Temporal lobe (tissue), 4 donors: ENCODE measurements at places on chromosomes 5 and 9. TPM values are rescaled to one million over a fixed set of nuclear protein-coding genes. Genes with fewer than 3 reads are reported as not detected.

The CYLC2 gene
- total RNA-seq = not detected

The GPR21 gene
- 10.3 TPM for total RNA-seq

The PCDH12 gene
- total RNA-seq = 3.4 TPM

The JAKMIP2 gene
- 49.7 TPM for total RNA-seq

The SLC22A4 gene
- 1.5 TPM for total RNA-seq

The ZFP2 gene
- total RNA-seq = 10.1 TPM

The RANBP17 gene
- 72.0 TPM for total RNA-seq

The MYMK gene
- not detected for total RNA-seq

The ADAMTSL2 gene
- total RNA-seq = 2.7 TPM
